ENCODE measurements at places on chromosomes 16 and 17.

GRCh38 chr16:50741225-50741780 lies 583 bp upstream of the CYLD start:
- no peak for DNase-seq

DNA sequence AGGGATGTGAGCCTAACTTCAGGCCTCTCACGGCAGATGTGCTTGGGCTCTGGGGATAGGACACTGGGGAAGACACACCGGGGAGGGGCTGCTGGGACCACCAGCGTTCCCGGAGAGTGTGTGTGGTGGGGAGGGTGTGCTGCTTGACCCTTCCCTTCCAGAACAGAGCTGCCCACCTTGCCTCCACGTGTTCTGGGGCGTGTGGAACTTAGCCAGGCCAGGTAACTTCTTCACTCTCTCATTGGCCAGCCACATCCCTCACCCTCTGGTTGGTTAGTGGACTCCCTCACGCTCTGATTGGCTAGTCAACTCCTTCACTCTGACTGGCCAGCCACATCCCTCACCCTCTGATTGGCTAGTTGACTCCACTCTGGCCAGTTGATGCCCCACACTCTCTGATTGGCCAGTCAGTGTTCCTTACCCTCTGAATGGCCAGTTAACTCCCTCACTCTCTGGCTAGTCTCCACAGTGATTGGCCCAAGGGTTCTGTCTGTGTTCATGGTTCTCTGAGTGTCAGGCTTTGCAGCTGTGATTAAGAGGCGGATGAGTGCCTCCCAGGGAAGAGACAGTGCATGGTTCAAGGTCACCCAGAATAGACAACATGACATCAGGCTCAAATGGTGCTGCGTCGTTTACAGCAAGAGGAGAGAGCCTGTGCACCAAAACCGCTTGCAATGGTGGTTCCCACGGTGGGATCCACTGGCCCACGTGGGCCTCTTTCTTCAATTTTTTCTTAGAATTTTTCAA lies 10.0 kb downstream of the TMEM235 start:
- DNase-seq = peak; percentile 72

DNA sequence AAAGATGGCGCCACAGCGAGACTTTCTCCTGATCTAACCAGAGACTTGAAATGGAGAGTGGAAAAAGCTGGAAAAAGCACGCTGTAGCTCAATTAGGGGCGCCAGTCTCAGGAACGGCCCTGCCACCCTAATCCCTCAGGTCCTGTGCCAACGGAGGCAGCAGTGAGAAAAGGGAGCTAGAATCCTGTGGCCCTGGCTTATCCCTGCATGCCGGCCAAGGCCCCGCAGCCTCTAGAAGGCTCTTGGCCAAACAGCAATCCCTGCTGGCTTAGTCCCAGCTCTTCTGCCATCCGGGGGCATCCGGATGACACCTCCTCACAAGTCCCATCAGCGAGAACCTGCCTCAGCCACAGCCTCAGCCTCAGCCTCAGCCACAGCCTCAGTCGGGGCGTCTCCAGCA lies 69.8 kb downstream of the MRM3 start:
- no peak for DNase-seq

- DNase-seq = no peak
Observed at GRCh38 chr17:13835151-13835550, 233.4 kb upstream of the HS3ST3A1 start.

DNA sequence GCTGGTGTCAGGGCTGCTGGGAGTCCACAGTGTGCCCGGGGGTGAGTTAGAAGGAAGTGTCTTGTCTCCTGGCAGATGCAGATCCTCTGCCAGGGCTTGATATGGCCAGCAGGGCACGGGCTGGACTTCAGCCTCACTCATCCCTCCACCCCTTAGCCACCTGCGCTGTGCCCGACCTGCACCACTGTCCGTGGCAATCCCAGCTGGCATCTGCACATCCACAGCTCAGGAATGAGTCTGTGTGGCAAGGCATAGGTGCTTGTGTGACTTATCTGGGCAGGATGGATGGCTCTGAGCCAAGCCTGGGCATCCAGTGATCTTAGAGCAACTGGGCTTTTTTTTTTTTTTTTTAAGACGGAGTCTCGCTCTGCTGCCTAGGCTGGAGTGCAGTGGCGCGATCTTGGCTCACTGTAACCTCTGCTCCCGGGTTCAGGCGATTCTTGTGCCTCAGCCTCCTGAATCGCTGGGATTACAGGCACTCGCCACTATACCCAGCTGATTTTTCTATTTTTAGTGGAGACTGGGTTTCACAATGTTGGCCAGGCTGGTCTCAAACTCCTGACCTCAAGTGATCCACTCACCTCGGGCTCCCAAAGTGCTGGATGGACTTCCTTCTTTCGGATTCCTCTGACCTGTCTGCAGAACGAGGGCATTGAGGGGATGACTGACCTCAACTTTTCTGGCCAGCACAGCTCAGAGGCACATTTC lies 22.5 kb upstream of the CACNG1 start:
- no peak for DNase-seq

DNA sequence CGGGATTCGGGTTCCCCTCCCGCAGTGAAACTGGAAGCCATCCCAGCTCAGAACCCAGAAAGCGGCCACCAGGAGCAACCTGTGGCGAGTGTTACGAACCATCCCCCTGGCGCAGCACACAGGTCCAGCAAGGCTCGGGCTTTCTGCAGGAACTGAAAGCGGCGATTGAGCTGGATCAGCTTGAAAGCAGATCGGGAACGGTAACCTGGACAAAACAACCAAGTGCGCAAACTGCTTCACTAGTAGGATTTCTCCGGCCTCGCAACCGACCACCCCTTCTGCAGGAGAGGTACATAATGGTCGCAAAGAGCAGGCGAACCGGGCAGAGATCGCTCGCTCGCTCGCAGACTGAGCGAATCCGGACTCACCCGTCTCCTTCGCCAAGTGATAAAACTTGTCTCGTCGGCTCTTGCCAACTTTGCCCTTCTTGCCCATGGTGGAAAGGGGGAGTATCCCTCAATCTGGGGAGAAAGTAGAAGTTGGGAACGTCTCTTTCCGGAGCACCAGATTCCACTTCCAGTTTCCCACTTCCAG lies 696 bp upstream of the PSMC5 start:
- peak; percentile 61 for DNase-seq

- DNase-seq = peak; percentile 58
Observed at GRCh38 chr16:80198311-80199299, 342.2 kb upstream of the DYNLRB2 start.

GRCh38 chr16:82265809-82266208 lies 95.8 kb upstream of the MPHOSPH6 start:
- DNase-seq = no peak

DNA sequence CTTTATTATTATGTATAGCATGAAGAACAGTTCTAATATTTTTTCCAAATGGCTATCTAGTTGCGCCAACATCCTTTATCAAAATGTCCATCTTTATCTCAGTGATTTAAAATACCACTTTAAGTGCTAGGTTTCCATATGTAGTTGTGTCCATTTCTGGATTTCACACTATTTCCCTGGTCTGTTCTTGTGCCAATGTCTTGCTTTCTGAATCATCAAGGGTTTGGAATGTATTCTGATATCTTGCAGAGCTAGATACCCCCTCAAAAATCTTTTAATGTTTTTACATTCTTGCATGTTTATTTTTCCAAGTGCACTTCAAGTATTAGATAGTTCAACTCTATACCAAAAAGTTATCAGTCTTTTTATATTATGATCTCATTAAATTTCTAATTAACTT lies 14.3 kb downstream of the MBTD1 start:
- peak; percentile 29 for DNase-seq

- DNase-seq = no peak
Observed at GRCh38 chr17:4407216-4407615, 26.5 kb upstream of the SPNS3 start.

GRCh38 chr17:80786887-80787286 lies 204.8 kb upstream of the CHMP6 start:
- no peak for DNase-seq

DNA sequence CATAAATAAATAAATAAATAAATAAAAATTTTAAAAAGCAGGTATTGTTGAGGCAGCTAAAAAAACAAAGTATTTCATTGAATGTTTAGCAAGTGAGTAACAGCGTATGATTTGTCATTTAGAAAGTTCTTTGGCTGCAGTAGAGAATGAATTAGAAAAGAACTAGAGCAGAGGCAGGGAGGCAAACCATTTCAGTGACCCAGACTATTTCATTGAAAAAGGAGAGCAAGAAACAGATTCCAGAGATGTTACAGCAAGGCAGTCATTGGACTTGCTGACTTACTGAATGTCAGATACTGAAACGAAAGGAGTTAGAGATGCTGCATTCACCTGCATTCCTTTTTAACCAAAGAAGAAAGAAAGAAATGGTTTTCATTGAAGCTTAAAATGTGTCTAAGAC lies 105.5 kb upstream of the HLF start:
- peak; percentile 61 for DNase-seq

DNA sequence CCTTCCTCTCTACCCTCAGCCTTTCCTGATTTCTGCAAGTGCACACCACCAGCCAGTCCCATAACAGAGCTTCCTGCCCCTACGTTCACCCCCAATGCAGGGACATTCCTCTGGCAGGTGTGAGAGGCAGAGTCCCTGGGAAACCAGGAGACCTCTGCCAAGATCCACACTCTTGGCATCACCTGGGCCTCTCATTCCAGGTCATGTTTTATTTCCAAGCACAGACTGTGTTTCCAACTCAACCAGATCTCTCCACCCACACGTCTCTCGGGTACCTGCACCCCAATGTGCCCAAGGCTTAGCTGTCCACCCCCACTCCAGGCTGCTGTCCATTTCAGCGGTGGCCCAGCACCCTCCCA lies 21.0 kb upstream of the PHB1 start:
- no peak for DNase-seq

DNA sequence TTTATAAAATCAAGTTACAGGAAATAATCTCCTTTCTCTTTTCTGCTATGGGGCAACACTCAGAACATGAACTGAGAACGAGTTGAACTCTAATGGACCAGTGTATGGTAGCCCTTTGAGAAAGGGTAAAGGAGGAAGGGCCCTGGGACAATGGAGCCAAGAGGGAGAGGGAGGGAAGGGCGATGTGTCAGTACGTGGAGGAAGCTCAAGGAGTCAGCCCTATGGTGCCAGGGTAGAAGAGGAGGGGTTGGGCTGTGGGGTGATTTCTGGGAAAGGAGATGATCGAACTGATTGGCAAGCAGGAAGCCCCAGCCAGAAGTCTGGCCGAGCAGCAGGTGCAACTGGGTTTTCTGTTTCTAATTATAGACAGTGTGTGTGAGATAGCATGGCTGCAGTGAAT lies 4.3 kb upstream of the WIPI1 start:
- DNase-seq = no peak

GRCh38 chr17:73304971-73305812 lies 6.6 kb downstream of the CDC42EP4 start:
- DNase-seq = peak; percentile 77

- DNase-seq = no peak
Observed at GRCh38 chr17:78665952-78666920, 89.0 kb upstream of the DNAH17 start.

GRCh38 chr17:17109907-17110306 lies 67.7 kb downstream of the MPRIP start:
- DNase-seq = no peak

GRCh38 chr17:2485970-2486369 lies 25.7 kb downstream of the METTL16 start:
- no peak for DNase-seq

GRCh38 chr16:27272076-27272475 lies 3.5 kb upstream of the NSMCE1 start:
- no peak for DNase-seq

DNA sequence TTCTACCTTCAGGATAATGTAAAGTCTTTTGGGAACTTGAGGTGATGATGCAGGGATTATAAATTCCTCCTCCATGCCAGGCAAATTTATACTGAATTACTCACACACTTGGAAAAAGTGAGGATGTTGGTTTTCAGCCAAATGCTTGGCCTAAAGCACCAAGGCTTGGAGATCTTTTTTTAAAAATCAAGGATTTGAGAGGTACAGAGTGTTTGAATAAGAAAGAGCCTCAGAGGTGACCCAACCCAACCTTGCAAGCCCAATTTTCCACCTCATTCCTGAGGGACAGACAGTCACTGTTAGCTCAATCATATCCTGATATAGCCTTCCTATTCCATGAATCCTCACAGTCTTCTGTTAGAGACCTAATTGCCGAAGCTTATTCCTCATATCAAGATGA lies 14.0 kb downstream of the GRIN2A start:
- DNase-seq = no peak

DNA sequence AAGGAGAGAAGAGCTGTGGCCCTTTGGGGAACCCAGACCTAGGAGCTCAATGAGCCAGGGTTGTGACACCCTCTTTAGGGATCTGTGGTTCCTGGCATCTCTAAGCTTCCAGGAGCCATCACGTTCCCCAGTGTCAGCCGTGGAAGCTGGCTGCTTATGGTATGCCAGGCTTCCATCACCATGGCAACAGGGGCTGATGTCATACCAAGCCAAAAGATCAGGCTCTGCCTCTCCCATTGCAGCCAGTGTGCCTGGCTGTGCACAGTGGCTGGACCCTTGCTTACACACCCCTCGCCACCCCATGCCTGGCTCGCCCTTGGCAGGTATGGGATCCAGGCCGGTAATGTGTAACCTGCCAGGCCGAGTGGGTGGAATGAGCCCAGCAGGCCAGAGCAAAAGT lies 91.1 kb downstream of the SSH2 start:
- peak; percentile 35 for DNase-seq

DNA sequence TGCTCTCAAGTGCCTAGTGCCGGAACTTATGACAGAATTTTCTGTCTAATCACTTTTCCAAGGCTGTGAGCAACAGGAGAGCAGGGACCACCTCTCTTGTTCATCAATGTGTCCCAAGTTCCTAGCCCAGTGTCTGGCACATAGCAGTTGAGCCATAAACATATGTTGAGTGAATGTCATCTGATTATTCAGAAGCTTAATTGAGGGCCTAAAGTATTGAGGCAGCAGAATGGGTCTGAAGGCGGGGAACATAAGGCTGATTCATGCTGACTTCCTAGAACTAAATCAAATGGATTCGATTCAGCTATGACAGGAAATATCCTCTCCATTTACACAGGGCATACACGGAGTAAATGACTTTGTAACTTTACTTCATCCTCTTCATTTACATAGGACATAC lies 438.0 kb upstream of the ZFHX3 start:
- no peak for DNase-seq

- no peak for DNase-seq
Observed at GRCh38 chr17:1986783-1987451, 38.2 kb downstream of the RTN4RL1 start.
